ENCODE measurements at places on chromosomes 12 and 14.
A peak's percentile ranks its signal among the peaks of the same experiment; 100 is the strongest.

GRCh38 chr14:68908201-68908600 lies 70.9 kb downstream of the ACTN1 start:
- DNase-seq: no peak

GRCh38 chr14:91164676-91165075 lies 50.8 kb downstream of the DGLUCY start:
- DNase-seq: no peak

- DNase-seq: no peak
These were observed 21.4 kb upstream of the RASSF8 start for GRCh38 chr12:25937096-25937495.

DNA sequence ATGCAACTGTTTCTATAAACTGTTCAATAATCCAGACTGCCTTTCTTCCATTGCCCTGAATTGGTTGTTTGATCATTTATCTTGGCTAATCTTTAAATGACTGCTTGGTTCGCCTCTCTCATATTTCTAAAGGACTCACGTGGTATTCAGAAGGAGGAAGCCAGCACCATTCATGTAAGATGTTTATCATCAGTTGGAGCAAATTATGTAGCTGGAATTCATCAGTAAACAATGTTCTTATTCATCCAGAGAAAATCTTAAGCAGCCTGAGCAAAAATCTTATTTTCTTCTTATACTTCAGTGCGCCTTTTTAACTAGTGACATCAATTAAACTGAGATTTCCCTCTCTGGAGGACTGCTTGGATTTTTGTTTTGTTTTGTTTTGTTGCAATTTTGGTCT lies 538.7 kb upstream of the TMEM132C start:
- no peak for DNase-seq

GRCh38 chr12:13135371-13136178 lies 32.1 kb upstream of the GSG1 start:
- DNase-seq: peak; percentile 21

DNA sequence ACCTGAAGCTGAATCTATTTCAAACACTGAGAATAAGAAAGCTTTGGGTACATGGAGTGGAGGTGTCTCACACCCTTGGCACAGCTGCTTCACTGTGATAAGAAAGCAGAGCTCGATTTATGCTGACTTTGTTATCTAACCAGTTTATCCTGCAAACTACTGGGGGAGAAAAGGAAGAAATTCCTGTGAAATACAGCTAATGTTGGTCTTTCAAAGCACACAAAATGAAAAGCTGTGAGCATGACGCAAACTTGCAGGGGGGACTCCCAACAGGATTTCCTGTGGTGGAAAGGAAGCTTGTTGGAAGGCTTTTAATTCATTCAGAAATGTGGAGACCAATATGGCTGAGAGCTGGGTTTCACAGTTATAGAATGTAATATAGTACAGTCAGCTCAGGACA lies 53.4 kb downstream of the SRGAP1 start:
- DNase-seq: peak; percentile 27

GRCh38 chr12:120468821-120469449 lies 613 bp downstream of the SRSF9 start:
- no peak for DNase-seq

DNA sequence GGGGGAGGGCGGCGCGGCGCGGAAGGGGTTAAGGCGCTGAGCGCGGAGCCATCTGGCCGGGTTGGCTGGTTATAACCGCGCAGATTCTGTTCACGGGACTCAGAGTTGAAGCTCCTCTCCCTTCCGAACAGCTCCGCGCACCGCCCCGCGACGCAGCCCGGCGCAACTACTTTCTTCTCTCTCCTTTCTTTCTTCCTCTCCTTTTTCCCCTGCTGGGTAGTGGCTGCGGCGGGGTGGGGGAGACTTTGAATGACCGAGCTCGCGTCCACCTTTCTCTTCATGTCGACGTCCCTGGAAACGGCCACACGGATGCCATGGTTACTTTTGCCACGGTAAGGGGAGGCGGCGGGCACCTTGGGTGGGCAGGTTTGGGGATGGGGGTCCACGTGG lies at the start of gene NTF3:
NTF3 (plus strand) TSS at position 98 of the 390 bp plus-strand sequence; CDS start at position 315, 217 bp downstream.
- DNase-seq: no peak

GRCh38 chr14:62269204-62269603 lies 507.0 kb downstream of the SNAPC1 start:
- DNase-seq: no peak

DNA sequence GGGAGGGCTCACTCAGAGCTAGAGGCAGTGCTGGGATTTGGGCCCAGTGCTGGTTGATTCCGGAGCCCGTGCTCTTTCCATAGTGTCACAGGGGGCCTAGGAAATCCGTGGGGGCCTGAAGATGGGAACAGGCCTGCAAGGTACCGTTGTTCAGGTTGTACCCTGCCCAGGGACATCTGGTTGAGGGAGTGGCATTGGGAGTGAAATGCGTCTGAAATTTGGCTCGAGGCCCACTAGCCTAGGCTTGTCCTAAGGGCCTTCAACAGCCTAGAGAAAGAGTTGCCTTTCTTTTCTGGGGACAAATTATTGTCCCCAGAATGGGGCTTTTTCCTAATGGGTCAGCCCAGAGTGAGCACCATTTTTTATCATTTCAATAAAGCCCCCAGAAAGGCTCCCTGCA lies 26.4 kb upstream of the FAM222A start:
- DNase-seq: no peak

- DNase-seq: no peak
These were observed 21.2 kb upstream of the CDCA4 start for GRCh38 chr14:105041841-105042765.

- DNase-seq: no peak
These were observed 5.5 kb upstream of the ZNF641 start for GRCh38 chr12:48356041-48356768.

GRCh38 chr12:20946732-20947131 lies 136.2 kb downstream of the SLCO1B3 start:
- peak; percentile 3 for DNase-seq

GRCh38 chr14:56745097-56745496 lies 65.2 kb downstream of the OTX2 start:
- no peak for DNase-seq

DNA sequence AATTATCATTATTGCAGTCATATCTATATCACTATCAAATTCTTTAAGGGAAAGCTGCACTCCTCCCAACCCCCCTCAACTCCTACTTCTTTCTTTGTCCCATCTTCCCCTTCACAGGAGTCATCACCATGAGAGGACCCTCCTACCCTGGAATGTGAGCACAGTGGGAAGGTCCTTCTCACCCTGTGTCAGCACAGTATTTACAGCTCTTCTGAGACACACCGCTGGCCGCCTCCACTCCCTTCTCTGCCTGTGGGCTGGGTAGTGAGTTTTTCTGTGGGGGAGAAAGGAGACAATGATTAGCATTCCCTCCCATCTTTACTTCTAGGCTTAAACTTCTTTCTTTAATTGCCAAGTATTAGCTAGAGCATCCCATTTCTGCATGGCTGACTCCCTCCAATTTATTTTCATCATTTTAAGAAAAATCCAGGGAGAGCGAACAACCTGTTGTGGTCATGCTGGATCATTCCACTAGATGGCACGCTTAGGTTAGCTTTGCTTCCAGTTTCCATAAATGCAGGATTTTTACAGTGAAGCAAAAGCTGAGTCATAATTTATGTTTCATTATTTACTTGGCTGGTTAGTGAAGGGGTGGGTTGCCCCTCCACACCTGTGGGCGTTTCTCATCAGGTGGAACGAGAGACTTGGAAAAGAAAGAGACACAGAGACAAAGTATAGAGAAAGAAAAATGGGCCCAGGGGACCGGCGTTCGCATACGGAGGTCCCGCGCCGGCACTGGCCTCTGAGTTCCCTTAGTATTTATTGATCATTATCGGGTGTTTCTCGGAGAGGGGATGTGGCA lies 188.5 kb downstream of the ALX1 start:
- DNase-seq: peak; percentile 66

All from inflammatory macrophage treated with lipopolysaccharide for 4 hours (primary cell).